Renal cortex interstitium (tissue), 15 donors: ENCODE measurements at places on chromosomes 6 and 20. TPM values are rescaled to one million over a fixed set of nuclear protein-coding genes. Genes with fewer than 3 reads are reported as not detected.

The FOXC1 gene
- polyA plus RNA-seq = 83.1 TPM

GRCh38 chr20:6008254-6008653, 45.6 kb downstream of the LRRN4 start:
- DNase-seq = no peak

DNA sequence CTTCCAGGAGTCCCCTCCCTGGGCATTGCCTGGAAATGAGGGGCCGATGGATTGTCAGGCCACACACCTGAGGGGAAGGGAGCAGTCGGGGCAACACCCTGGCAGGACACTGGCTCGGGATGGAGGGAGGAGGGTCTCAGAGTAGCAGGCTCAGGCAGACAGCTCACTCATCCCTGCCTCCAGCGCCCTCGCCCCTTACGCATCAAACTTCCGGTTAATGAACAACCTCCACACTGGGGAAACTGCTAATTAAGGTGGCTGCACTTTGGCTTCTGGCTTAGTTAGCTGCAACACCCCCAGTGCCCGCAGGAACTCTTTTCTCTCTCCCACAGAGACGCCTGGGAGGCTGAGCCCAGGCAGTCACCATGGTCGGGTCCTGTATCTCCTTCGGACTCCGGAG, 13.4 kb upstream of the CHRNA4 start:
- no peak for DNase-seq

GRCh38 chr6:81792826-81793225, 40.3 kb upstream of the TENT5A start:
- DNase-seq = no peak

The SPO11 gene
- polyA plus RNA-seq = not detected
